ENCODE measurements at places on chromosomes 4 and X.
A peak's percentile ranks its signal among the peaks of the same experiment; 100 is the strongest.

DNA sequence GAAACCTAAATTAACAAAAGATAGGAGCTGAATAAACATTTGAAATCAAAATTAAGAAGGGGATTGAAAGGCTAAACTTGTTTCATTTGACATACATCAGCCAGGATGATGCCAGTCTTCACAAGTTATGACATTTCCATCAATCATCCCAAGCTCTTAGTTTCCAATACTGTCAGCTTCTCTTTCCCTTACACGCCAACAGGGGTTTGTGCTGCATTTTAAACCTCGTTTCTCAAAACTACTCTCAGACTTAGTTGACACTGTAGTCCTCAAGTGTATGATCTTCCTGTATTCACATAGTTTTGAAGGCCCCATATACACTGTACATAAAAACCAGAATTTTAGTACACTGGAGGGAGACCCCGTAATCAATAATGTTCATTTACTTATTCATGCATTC is 840 bp upstream of the P2RY10 start:
- H3K4me1 ChIP-seq: no peaks in the 10 kb centered on the region
- H3K36me3 ChIP-seq: no peaks in the 10 kb centered on the region
- no peak overlapping the region for H3K4me3 ChIP-seq
- no peaks in the 10 kb centered on the region for H3K27me3 ChIP-seq
- H3K27ac ChIP-seq: no peak overlapping the region

DNA sequence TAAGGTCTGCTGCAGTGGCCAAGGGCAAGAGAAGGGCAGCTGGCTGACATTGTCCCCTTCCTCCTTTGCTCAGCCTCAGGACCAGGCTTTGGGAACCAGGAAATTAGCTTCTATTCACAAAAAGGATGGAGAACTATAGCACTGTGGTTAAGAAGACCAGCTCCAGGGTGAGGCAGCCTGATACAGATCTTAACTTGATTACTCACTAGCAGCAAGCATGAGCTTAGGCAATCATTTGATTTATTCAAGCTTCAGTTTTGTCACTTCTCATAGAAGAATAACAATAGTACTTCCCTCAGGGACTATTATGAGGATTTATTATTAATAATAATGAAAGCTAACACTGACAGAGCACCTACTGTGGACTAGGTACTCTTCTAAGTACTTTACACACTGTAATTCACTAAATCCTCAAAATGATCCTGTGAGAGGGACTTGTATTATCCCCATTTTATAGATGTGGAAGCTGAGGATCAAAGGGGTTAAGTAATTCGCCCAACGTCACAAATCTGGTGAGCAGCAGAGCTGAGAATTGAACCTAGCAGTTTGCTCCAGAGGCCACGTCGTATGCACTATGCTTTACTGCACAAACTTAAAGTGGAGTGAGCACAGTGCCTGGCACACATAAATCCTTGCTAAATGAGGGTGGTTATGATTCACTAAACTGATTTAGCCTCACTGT is 130.4 kb upstream of the PAK3 start:
- no peaks in the 10 kb centered on the region for H3K27me3 ChIP-seq
- DNase-seq: peak; percentile 4
- H3K27ac ChIP-seq: no peak overlapping the region
- H3K4me3 ChIP-seq: no peak overlapping the region
- H3K36me3 ChIP-seq: no peaks in the 10 kb centered on the region

- no peaks in the 10 kb centered on the region for H3K36me3 ChIP-seq
- DNase-seq: no peak
- no peak overlapping the region for H3K4me3 ChIP-seq
These were observed 204.9 kb downstream of the EVC2 start for GRCh38 chr4:5503336-5503936.

GRCh38 chr4:10180927-10181744 is 64.5 kb upstream of the WDR1 start:
- no peaks in the 10 kb centered on the region for H3K36me3 ChIP-seq
- H3K27ac ChIP-seq: peak overlapping the region; percentile 4
- H3K27me3 ChIP-seq: no peaks in the 10 kb centered on the region
- DNase-seq: no peak
- no peaks in the 10 kb centered on the region for H3K4me1 ChIP-seq

GRCh38 chrX:132940727-132941327 is 17.6 kb downstream of the HS6ST2 start:
- H3K27me3 ChIP-seq: no peaks in the 10 kb centered on the region
- H3K36me3 ChIP-seq: no peaks in the 10 kb centered on the region
- no peak overlapping the region for H3K27ac ChIP-seq
- H3K4me1 ChIP-seq: no peaks in the 10 kb centered on the region
- no peak overlapping the region for H3K4me3 ChIP-seq

GRCh38 chrX:46561824-46562657 is 11.5 kb upstream of the CHST7 start:
- no peak for DNase-seq
- H3K36me3 ChIP-seq: no peaks in the 10 kb centered on the region
- no peak overlapping the region for H3K27ac ChIP-seq
- H3K4me1 ChIP-seq: peaks cover 5% of the 10 kb centered on the region
- no peak overlapping the region for H3K4me3 ChIP-seq

DNA sequence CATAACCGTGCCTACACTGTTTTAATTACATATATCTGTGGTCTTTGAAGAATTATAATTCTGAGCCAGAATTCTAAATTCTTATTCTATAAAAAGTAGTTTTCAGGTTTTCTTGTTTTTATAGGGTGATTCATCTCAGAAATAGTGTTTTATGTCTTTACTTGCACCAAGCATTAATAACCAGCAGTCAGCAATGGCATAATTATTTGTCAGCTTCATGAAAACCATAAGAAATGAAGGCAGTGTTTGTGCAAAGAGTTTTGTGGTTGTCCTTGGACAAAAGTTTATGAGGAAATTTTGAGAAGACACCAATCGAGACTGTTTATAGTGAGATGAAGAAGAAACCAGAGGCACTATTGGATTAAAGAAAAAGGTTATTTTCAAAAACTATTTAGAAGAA is 37.2 kb downstream of the EDNRA start:
- H3K27me3 ChIP-seq: no peaks in the 10 kb centered on the region
- DNase-seq: peak; percentile 81
- H3K27ac ChIP-seq: peak overlapping the region; percentile 49
- no peak overlapping the region for H3K4me3 ChIP-seq

DNA sequence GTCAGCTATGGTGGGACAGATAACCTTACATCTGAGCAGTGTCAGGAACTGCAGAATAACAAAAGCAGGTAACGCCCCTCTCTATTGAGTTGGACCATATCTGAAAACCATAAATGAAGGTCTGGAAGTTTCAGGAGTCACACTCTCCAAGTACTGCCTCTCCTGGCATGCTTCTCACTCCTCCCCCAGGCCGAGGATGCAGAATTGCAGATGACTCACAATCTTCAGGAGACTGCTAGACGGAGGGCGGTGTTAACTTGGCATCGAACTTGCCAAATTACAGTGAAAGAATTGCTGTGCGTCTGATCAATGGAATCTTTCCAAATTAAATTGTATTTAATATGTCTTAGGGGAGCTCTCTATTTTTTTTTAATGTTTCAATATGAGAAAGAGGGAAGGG is 67.1 kb upstream of the TRIM2 start:
- no peaks in the 10 kb centered on the region for H3K36me3 ChIP-seq
- H3K4me3 ChIP-seq: no peak overlapping the region
- H3K27me3 ChIP-seq: no peaks in the 10 kb centered on the region
- peaks cover 5% of the 10 kb centered on the region for H3K4me1 ChIP-seq

GRCh38 chrX:24153178-24153795 is 3.8 kb downstream of the ZFX start:
- DNase-seq: no peak
- no peak overlapping the region for H3K4me3 ChIP-seq
- H3K27me3 ChIP-seq: no peaks in the 10 kb centered on the region
- H3K4me1 ChIP-seq: peaks cover 14% of the 10 kb centered on the region
- no peak overlapping the region for H3K27ac ChIP-seq

DNA sequence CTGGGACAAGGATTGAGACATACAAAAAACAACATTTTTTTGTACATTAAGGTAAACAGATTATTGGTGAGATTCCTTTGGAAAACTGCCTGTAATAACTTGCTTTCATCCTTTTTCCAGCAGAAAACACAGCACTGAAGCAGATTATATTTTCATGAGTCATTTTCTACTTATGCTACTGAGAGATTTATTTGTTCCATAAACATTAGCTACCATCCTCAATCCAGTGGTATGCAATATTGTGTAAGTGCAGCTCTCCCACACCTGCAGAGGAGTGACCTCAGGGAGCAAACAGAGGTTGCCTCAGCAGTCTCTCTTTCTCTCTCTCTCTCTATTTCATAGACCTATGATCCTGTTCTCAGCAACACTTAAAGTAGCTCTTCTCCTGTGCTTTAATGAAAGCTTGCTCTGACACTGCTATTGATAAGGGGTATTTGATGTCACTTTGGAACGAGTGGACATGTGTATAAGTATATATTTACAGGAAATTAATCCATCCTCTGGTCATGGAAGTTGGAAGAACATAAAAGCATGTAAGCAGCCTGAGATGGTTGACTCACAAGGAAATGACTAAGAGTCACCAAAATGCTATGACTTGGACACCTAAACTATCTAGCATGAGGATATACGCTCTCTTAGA is 163.7 kb upstream of the SPANXC start:
- H3K36me3 ChIP-seq: no peaks in the 10 kb centered on the region
- H3K4me3 ChIP-seq: peak overlapping the region; percentile 5
- H3K27me3 ChIP-seq: no peaks in the 10 kb centered on the region
- peak overlapping the region; percentile 79 for H3K27ac ChIP-seq
- peak; percentile 80 for DNase-seq

GRCh38 chrX:13937370-13938050 is 92.2 kb downstream of the GEMIN8 start:
- H3K36me3 ChIP-seq: no peaks in the 10 kb centered on the region
- peak; percentile 74 for DNase-seq
- peaks cover 4% of the 10 kb centered on the region for H3K27me3 ChIP-seq

- H3K36me3 ChIP-seq: no peaks in the 10 kb centered on the region
- no peak for DNase-seq
- H3K27me3 ChIP-seq: no peaks in the 10 kb centered on the region
- H3K4me1 ChIP-seq: no peaks in the 10 kb centered on the region
- H3K4me3 ChIP-seq: no peak overlapping the region
These were observed 1456.1 kb upstream of the IGFBP7 start for GRCh38 chr4:58566260-58566659.

DNA sequence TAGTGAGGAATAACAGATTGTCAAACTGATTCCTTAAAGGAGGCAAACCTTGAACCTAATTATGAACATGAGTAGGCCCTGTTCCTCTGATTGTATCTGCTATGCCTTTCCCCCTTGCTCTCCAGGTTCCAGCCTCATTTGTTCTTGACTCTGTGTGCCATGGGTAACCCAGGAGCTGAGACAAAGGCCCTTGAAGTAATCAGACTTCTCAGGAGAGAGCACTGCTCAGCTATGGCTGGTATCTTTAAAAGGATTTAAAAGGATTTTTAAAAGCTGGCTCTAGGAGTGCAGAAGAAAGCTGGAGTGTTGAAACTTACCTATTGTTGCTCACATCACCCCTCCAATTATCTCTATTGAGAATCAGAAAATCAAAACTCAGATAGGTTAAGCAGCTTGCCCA is 1565.5 kb upstream of the AGA start:
- DNase-seq: no peak
- H3K4me3 ChIP-seq: no peak overlapping the region
- H3K27ac ChIP-seq: no peak overlapping the region
- H3K4me1 ChIP-seq: no peaks in the 10 kb centered on the region

GRCh38 chr4:87823724-87824123 is 9.0 kb upstream of the MEPE start:
- no peak overlapping the region for H3K4me3 ChIP-seq
- no peak for DNase-seq
- no peaks in the 10 kb centered on the region for H3K36me3 ChIP-seq
- H3K27me3 ChIP-seq: no peaks in the 10 kb centered on the region

- DNase-seq: no peak
- H3K27ac ChIP-seq: no peak within 1 kb of the TSS
- no peak within 1 kb of the TSS for H3K4me3 ChIP-seq
- H3K4me1 ChIP-seq: no peaks in the 10 kb centered on the region
- no peaks in the 10 kb centered on the region for H3K36me3 ChIP-seq
These were observed at the start of gene PPP2R2C for GRCh38 chr4:6472387-6473263. Gene PPP2R2C, minus strand, starts transcription at chr4:6472614. Its CDS starts 385 bp downstream, at chr4:6472229.

- H3K4me3 ChIP-seq: no peak overlapping the region
- H3K27me3 ChIP-seq: no peaks in the 10 kb centered on the region
- peaks cover 4% of the 10 kb centered on the region for H3K4me1 ChIP-seq
- H3K27ac ChIP-seq: no peak overlapping the region
- DNase-seq: no peak
- no peaks in the 10 kb centered on the region for H3K36me3 ChIP-seq
These were observed 223.4 kb downstream of the BCOR start for GRCh38 chrX:39874202-39874816.

- H3K4me1 ChIP-seq: peaks cover 9% of the 10 kb centered on the region
- H3K27ac ChIP-seq: no peak overlapping the region
- no peak for DNase-seq
- H3K4me3 ChIP-seq: no peak overlapping the region
- no peaks in the 10 kb centered on the region for H3K27me3 ChIP-seq
These were observed 108.3 kb upstream of the TAPT1 start for GRCh38 chr4:16334601-16335000.

GRCh38 chr4:31272331-31273061 is 552.3 kb downstream of the PCDH7 start:
- peak; percentile 7 for DNase-seq
- no peaks in the 10 kb centered on the region for H3K36me3 ChIP-seq
- H3K27ac ChIP-seq: no peak overlapping the region
- no peak overlapping the region for H3K4me3 ChIP-seq

DNA sequence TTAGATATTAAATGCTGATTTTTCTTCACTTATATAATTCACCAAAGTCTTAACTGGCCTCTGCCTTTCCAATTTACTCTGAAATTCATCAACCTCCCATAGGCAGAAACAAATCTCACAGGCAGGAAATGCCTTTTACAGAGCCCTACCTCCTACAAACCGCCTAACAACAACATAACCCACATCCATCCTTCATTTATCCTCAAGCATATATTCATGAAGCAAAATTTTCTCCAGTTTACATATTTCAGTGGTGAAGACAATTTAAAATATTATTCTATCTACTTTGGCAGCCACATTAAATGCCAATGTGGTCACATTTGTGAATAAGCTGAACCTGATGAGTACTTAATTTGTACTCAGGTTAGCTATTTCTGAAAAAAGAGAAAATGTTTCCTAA is 30.3 kb downstream of the SEPSECS start:
- no peaks in the 10 kb centered on the region for H3K36me3 ChIP-seq
- H3K27ac ChIP-seq: no peak overlapping the region
- H3K27me3 ChIP-seq: no peaks in the 10 kb centered on the region
- DNase-seq: peak; percentile 67
- peaks cover 3% of the 10 kb centered on the region for H3K4me1 ChIP-seq
- H3K4me3 ChIP-seq: no peak overlapping the region

GRCh38 chrX:118504581-118504980 is 9.0 kb downstream of the DOCK11 start:
- no peak overlapping the region for H3K27ac ChIP-seq
- no peaks in the 10 kb centered on the region for H3K4me1 ChIP-seq
- H3K36me3 ChIP-seq: no peaks in the 10 kb centered on the region

Measured in astrocyte (in vitro differentiated cells and primary cell).